Stimulated activated CD4-positive, alpha-beta T cell treated with anti-CD3 and anti-CD28 coated beads, Interleukin-1b, Interleukin-23, amount 100 ng/mL, for 4 hours (primary cell): ENCODE measurements at places on chromosomes 5 and 9.
A peak's percentile ranks its signal among the peaks of the same experiment; 100 is the strongest.

- DNase-seq, result no peak
These were observed 411.8 kb upstream of the CDH6 start for GRCh38 chr5:30781643-30782042.

DNA sequence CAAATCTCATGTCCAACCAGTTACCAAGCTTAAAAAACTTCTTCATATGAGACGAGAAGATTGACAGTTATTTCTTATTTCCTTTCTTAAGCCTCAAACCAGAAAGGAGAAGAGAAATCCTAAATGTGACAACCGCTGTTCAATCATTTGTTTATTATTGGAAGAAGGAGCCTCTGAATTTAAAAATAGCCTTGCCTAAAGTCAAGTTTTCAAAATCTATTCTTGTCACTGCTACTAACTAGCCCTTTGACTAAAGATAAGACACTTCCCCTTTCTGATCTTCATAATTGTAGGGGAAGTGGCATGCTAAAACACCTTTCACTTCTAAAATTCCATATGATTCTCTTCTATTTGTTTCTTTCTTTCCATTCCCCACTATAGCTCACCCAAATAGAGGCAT is 106.2 kb upstream of the EMB start:
- DNase-seq, result no peak

GRCh38 chr9:31210978-31211570 is 1173.4 kb upstream of the ACO1 start:
- peak; percentile 11 for DNase-seq

GRCh38 chr9:82284758-82285157 is 296.2 kb downstream of the SPATA31D1 start:
- no peak for DNase-seq

GRCh38 chr9:129624168-129624759 is 1.7 kb upstream of the NTMT1 start:
- peak; percentile 70 for DNase-seq

DNA sequence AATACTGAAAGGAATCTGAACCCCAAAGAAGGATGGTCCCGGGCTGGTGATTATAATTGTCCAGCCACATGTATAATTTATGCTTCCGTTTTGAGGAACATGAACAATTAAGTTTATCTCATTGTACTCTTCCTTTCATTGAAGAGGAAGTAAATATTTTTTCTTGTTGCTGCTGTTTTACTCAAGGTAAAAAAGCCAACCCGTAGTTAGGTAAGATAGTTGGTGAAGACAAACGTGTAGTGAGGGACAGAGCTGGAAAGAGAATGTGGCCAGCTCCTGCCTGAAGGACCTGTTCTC is 5.1 kb downstream of the RCL1 start:
- DNase-seq, result no peak

DNA sequence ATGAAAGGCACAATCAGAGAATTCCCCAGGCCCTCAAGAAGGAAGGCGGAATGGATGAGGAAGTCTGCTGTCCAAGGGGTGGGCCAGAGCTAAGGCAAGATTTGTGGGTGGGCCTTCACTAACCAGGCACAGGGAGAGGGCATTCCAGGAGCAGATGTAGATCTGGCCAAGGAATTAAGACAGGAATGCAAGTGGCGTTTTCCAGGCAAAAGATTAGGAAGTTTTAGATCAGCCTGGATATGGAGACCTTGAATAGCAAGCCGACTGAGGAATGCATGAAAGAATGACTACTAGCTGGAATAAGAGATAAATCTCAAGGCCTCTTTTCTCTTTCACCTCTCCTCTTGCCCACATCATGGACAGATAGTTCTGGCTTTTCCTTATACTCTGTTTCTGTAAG is 68.5 kb downstream of the GHR start:
- DNase-seq, result no peak

DNA sequence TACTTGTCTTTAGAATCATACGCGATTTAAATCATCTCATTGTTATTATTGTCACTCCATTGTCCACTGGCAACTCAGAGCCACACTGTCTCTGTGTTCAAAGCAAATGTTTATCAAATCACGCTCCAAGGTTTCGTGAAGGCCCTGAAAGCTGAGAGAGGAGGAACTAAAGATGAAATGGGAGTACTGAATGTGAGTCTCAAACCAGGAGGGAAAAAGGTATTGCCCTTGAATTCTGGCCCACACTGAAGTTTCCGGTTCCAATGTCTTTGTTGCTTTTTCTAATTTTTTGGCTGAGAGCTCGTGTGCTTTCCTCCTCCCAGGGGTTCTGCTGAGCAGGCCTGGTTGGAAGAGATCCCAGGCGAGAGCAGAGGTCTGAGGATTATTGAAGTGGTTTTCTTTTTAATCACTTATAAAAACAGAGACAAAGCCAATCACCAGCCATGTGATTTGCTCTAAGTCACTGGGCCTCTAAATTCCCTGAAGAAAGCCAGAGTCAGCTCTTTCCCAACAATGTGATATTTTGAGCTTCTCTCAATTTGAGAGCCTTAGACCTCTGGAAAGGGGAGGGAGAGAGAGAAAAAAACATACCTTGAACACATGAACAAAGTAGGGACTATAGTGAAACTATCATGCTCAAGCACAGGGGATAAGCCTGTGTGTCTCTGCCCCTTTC is 420.8 kb upstream of the GRAMD2B start:
- no peak for DNase-seq

GRCh38 chr5:159567461-159567860 is 237.2 kb upstream of the IL12B start:
- no peak for DNase-seq

GRCh38 chr5:103357636-103358035 is 99.1 kb downstream of the MACIR start:
- DNase-seq, result no peak

DNA sequence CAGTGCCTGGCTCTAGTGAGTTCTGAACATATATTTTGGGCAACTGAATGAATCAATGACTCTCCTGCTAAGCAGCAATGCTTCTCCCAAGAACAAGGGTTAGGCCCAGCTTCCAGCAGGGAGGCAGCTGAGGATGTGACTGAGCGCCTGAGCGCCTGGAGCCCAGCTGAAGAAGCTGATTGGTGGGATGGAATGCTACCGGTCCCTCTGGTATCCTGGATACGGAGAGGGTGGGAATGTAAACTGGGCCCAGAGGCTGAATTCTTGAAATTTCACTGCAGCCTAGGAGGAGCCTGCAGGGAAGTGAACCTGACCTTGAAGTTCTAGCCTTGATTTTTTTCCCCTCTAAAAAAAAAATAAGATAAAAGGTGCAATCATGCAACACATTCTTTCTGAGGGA is 43.2 kb downstream of the WWC1 start:
- DNase-seq, result no peak

DNA sequence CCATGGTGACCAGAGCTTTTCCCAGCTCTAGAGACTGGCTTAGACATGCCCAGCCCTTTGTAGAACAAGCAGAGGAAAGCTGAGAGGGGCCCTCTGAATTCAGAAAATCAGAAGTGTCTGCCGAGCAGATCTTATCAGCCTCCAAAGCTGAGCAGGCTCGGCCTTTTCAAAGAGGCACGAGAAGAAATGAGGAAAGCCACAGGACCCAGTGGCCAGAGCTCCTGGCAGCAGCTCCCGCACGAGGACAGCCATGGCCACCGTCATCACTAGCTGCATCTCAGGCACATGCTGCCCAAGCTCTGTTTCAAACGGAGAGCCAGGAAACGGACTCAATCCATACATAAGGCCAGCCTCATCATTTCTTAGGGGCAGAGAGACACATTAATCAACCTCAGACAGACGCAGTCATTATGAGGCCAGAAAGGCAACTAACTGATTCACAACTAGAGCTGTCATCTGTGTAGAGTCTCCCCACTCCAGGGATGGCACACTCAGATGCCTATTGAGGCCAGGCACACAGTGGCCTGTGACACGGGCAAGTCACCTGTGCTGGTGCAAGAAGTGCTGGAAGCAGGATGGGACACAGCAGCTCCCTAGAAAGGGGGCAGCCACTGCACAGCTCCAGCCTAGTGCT is 194.7 kb downstream of the FRMD3 start:
- no peak for DNase-seq

DNA sequence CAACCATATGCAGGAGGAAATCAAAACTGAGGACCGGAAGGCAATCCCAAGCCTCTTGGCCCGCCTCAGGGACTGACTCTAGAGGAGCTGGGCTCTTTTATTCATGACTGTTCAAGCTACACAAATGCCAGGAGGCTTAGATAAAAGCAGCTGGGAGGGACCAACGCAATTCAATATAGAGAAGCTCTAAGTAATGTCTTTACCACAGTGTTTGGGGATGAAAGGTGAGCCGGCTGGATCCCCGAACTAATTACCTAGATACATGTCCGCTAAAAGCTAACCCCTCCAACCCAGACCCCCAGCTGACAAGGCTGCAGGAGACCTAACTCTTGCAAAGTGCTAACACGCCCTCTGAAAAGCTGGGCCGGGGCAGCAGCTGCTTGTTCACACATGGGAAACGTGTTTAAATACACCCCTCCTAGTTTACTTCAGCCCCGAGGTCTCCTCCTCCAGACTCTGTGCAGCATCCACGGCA is 67.5 kb downstream of the TLE1 start:
- DNase-seq, result no peak

DNA sequence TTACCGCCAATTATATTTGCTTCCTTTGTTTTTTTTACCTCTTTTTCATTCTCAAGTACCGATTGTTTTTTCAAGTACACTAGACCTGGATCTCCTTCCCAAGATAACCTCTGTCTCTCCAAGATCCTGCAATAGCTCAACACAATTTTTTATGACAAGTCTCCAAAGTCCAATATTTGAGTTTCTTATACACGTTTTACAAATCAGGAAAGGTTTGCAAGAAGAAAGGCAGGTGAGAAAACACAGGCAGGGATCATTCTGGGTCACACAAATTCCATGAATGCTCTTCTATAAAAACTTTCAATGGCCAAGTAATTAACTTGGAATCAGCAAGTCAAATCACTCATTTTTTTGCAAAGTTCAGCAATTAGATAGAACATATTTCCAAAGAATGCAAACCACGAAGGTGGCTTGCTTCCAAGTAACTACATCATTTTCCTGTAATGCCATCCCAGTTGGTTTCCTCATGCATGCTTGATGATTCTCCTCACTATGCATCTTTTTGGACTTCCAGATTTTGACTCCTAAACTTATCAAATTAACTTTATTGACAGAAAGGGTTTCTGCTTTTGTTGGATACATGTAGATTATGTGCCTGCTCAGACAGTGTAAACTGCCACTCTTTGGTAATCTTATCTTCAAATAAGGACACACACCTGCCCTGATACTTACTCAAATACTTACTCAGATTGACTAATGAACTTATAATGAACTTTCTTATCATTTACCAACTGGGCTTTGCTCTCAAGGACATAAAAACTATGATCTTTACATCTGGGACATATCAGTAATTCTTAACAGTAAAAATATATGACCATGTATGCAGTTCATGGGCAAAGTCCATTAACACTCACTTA is 24.7 kb upstream of the IFNE start:
- no peak for DNase-seq

- no peak for DNase-seq
These were observed 743.9 kb downstream of the NR2F1-AS1 start for GRCh38 chr5:92836855-92837755.

DNA sequence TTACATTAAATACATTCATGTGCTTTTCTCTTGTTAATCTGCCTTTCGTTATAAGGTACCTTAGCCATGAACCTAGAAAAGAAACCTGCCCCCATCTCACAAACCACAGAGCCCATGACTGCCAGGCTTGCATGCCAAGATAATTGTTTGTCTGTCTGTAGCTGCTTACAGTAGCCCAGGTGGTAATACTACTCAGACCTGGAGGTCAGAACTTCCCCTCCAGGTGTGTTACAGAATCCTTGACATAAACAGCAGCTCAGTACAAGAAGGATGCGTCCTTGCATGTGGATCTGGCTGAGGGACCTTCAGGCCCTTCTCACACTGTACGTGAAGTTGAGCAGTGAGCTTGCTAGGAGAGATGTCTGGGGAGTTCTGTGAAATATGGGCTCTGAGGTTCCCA is 291.4 kb downstream of the CSNK1G3 start:
- DNase-seq, result no peak

- DNase-seq, result no peak
These were observed 48.9 kb downstream of the TNFSF15 start for GRCh38 chr9:114756920-114757319.

DNA sequence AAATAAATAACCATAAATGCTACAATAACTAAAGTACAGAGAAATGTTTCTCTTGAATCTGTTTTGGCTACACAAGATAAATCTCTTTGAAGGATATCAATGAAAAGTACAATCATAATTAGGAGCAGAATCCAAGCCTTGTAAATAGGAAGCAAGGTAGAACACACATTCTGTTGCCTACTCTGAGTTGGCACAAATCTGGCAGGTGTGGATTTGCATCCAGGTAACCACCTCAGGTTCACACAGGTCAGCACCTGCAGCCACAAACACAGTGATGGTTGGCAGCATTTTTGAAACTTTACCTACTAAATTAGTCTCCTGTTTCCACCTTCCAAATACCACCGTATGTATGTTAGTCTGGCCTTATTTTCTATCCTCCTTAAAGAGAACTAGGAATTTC is 105.3 kb upstream of the PIK3R1 start:
- no peak for DNase-seq

DNA sequence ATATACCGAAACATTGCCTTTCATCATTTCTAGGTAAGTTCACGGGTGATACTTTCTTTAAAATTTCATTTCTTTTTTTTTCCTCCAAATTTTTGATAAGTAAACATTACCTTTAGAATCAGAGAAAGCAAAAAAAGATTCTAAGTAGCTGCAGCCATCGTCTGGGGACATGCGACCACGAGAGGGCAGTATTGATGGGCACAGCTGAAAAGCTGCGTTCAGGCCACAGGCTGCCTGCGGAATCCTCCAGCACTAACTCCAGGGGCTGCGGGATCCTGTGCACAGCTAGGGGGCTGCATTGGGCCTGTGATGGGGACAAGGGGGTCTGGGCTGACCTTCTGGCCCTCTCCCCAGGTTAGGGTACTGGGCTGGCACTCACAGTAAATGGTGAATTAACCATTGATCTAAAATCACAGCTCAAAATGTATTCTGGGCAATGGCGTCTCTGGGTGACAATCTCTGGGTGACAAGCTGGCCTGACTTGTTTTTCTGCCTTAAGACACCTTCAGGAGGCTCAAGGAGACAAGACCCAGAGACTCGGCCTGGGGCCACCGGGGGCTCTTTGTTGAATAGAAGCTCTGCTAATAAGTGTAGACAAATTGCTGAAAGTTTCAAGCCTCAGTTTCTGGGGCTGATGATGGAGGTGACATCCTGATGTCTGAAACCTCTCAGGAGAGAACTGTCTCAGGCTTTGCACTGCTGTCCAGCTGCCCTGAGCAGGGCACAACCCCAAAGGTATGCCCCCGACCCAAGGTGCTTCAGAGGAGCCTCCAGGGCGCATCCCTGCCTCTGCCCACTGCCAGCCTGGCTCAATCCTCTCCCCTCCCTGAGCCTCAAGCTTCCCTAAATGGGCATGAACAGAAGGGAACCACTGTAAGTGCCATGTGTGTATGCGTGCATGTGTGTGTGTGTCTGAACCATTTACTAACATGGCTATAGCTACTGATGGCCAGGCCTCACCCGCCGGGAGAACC is 44.3 kb upstream of the SARDH start:
- peak; percentile 54 for DNase-seq

- no peak for DNase-seq
These were observed 622.3 kb downstream of the MTRR start for GRCh38 chr5:8491254-8491653.

GRCh38 chr9:76271755-76272154 is 122.5 kb downstream of the RFK start:
- DNase-seq, result no peak

- no peak for DNase-seq
These were observed 20.8 kb upstream of the SLC44A1 start for GRCh38 chr9:105223544-105224140.

- no peak for DNase-seq
These were observed 26.9 kb upstream of the RAPGEF6 start for GRCh38 chr5:131661933-131662332.

GRCh38 chr5:95081500-95081960 is 203.4 kb downstream of the MCTP1 start:
- DNase-seq, result peak; percentile 2

GRCh38 chr9:133171161-133171961 is 7.6 kb upstream of the GBGT1 start:
- no peak for DNase-seq
